Brain (organoid and tissue), 16 donors: ENCODE measurements at places on chromosomes 1 and 21. TPM values are rescaled to one million over a fixed set of nuclear protein-coding genes. Genes with fewer than 3 reads are reported as not detected.

The APOBEC4 gene
- polyA plus RNA-seq = not detected

The FAM43B gene
- 3.3 TPM for polyA plus RNA-seq

- no peak for DNase-seq
These were observed 65.2 kb upstream of the ARHGEF16 start for GRCh38 chr1:3389093-3389833.

The ATP1A4 gene
- not detected for polyA plus RNA-seq

The CRP gene
- polyA plus RNA-seq = not detected

DNA sequence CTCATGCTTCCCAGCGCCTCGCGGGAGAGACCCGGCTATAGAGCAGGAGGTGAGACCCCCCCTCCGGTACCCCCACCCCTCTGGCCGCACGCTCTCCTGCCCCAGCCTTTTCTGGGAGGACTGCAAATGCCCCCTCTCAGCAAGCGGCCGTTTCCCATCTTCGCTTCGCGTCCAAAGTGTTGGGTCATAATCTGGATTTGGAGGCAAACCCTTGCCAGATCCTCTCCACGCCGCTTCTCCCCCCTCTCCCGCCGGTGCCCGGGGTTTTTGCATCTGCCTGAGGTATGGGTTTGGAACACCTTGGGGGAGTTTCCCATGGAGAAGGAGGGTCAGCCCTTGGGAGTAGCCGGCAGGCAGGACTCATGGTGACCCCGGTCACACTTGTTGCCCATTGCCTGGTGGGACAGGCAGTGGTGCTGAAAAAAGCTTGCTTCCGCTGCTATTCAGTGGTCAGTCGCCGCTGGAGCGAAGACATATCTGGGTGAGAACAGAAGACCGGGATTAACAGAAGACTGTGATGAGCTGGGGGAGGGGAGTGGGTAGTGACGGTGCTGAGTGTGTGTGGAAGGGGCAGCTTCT is 935 bp downstream of the KCNK2 start:
- DNase-seq = peak; percentile 85

- no peak for DNase-seq
These were observed 227.7 kb downstream of the KAZN start for GRCh38 chr1:14826172-14826636.

The ZNF695 gene
- polyA plus RNA-seq = 2.4 TPM

The PTGFR gene
- polyA plus RNA-seq = not detected

- DNase-seq = no peak
These were observed 727.6 kb upstream of the CHRM3 start for GRCh38 chr1:238658763-238659162.

The S100A7 gene
- not detected for polyA plus RNA-seq

- DNase-seq = no peak
These were observed 3.7 kb upstream of the SDC3 start for GRCh38 chr1:30912224-30912623.

- no peak for DNase-seq
These were observed 1.7 kb downstream of the DHCR24 start for GRCh38 chr1:54885237-54885679.

GRCh38 chr21:36948686-36949085 is 17.8 kb downstream of the HLCS start:
- no peak for DNase-seq

- no peak for DNase-seq
These were observed 253.3 kb downstream of the PLPP3 start for GRCh38 chr1:56326056-56326455.

DNA sequence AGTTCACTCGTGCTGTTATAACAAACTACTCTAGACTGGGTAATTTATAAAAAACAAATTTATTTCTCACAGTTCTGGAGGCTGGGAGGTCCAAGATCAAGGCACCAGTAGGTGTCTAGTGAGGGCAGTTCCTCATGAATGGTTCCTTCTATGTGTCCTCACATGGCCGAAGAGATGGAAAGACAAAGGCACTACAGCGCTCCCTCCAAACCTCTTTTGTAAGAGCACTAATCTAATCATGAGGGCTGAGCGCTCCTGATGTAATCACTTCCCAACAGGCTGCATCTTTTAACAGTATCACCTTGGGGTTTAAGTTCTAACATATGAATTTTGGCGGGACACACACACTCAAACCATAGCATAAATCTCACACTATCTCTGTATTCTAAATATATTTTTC is 54.0 kb upstream of the KANK4 start:
- DNase-seq = no peak

- DNase-seq = peak; percentile 73
These were observed at the start of gene PLEKHM2 for GRCh38 chr1:15684042-15684461. Gene PLEKHM2 (plus strand): TSS chr1:15684320. CDS start chr1:15684559, 239 bp downstream.

GRCh38 chr1:1917995-1918900 is 831 bp downstream of the TMEM52 start:
- no peak for DNase-seq

The NR1I3 gene
- not detected for polyA plus RNA-seq

- no peak for DNase-seq
These were observed 2.5 kb upstream of the DCAF8 start for GRCh38 chr1:160264795-160265307.

GRCh38 chr21:16605597-16605996 is 875.8 kb downstream of the USP25 start:
- peak; percentile 98 for DNase-seq

DNA sequence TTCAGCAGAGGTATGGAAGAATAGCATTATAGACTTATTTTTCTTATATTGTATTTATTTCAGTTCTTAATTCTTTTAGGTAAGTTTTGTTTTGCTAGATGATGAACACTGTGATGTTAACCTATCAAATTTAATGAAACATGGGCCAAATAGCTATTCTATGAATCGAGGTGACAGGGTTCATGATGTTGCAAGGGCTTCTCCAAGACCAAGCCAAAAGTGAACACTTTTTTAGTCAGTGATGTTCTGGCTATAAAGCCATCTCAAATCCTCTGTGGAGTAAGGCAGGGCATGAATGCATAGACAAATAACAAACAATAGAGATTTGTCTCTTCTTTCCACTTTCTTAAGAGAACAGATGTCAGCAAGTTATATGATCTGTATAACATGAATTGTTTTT is 26.7 kb downstream of the C1orf146 start:
- DNase-seq = no peak

DNA sequence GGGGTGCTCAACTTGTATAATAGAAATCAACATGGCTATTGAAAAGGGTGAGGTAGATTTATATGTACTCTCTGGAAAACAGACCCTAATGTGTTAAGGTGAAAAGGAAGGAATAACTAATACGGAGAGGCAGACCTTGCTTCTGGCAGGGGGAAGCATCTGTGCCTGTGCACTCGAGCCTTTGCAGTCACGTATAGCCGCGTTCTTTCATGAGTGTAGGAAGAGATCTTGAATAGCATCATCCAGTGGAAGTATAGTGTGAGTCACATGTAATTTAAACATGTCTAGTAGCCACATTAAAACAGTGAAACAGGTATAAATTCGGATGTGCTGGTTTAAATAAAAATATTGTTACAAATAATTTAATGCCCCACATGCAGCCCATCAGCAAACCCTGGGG is 3.0 kb downstream of the A3GALT2 start:
- DNase-seq = no peak

GRCh38 chr1:152699746-152700145 is 1.6 kb downstream of the LCE2A start:
- no peak for DNase-seq

DNA sequence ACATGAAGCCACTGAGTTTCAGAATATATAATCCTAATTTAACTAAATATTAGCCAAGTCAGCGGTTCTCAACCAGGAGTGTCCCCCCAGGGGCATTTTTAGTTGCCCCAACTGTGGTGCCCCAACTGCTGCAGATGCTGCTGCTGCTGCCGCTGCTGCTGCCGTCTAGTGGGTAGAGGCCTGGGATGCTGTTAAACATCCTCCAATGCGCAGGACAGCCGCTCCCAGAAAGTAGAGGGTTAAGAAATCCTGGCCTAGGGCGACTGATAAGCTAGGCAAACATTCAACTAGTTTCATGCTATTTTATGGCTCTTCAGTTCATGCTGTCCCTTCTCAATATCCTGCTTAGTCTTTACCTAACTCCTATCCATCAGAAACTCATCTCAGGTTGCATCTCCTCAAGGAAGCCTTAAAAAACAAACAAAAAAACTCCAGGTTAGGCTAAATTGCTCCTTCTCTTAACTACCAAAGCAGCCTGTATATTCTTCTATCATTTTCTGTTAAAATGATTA is 9.9 kb upstream of the DCAF6 start:
- no peak for DNase-seq

DNA sequence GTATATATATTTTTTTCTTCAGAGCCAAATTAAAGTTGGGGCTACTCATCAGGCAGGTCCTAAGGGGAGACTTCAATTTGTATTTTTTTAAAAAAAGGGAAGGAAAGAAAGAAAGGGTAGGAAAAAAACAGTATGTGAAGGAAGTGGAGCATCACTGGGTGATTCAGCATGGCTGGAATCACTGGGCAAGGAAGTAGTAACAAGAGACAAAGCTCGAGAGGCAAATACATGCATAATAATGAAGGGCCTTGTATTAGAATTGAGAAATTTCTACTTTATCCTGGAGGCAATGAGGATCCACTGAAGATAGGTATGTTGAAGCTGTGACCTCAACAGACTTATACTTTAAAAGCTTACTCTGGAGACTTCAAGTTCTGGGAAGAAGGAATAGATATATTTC is 184.4 kb downstream of the COQ8A start:
- no peak for DNase-seq

The UROD gene
- polyA plus RNA-seq = 127 TPM

GRCh38 chr1:110967256-110967655 is 3.5 kb upstream of the LRIF1 start:
- DNase-seq = no peak

- DNase-seq = no peak
These were observed 7.7 kb downstream of the NOC2L start for GRCh38 chr1:951364-951763.

- peak; percentile 15 for DNase-seq
These were observed 755 bp downstream of the RPAP2 start for GRCh38 chr1:92299477-92300150.

DNA sequence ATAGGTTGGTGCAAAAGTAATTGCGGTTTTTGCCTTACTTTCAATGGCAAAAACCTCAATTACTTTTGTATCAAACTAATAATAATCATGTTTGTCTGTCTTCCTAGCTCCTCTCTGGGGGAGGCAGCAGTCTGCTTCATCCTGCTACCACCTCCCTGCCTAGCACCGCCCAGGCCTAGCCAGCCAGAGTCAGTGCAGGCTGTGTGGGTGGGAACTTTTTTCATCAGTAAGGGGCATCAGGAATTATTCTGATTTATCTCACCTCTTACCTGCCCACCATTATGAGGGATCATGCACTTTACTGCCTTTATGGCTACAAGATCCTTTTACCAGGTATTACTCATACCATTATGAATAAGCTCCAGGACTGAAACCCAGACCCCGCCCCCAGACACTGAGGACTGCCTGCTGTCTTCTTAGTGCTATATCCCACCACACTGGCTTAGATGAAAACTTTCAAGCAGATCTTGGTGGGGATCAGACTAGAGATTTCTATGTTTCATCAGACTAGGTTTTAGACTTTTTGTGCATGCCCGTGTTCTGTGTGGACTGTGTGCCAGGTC is 116.4 kb downstream of the PBX1 start:
- DNase-seq = no peak

DNA sequence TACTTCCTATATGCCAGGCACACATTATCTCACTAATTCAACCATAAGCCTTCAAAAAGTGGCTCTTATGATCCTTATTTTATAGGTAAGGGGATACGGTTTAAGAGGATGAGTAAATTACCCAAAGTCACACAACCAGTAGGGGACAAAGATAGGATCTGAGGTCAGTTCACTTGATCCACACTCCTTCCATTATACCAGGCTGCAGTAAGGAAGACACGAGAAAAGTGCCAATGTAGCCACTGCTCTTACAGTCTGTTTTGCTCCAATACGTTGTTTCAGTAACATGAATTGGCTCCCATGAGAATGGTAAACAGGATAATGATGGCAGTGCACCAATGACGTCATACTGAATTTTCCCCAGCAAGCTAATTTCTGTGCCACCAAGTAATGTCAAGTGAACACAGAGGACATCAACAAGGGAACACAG is 15.4 kb upstream of the GUCA2A start:
- no peak for DNase-seq

DNA sequence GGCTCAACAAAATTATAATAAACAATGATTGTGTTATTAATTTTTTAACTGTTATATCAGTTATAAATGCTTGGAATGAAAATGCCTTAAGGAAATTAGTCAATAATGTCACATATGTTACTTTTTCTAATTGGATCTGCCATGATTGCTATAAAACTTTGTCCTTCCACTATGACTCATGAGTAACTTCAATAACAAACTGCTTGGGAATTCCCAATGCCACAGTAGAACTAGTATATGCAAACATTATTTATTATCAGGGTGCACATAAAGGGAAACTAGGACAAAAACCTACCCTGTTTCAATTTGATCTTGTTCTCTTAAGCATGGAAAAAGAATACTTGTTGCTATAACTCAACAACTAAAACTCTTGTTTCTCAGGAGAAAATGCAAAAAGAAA is 59.1 kb upstream of the PDC start:
- no peak for DNase-seq

DNA sequence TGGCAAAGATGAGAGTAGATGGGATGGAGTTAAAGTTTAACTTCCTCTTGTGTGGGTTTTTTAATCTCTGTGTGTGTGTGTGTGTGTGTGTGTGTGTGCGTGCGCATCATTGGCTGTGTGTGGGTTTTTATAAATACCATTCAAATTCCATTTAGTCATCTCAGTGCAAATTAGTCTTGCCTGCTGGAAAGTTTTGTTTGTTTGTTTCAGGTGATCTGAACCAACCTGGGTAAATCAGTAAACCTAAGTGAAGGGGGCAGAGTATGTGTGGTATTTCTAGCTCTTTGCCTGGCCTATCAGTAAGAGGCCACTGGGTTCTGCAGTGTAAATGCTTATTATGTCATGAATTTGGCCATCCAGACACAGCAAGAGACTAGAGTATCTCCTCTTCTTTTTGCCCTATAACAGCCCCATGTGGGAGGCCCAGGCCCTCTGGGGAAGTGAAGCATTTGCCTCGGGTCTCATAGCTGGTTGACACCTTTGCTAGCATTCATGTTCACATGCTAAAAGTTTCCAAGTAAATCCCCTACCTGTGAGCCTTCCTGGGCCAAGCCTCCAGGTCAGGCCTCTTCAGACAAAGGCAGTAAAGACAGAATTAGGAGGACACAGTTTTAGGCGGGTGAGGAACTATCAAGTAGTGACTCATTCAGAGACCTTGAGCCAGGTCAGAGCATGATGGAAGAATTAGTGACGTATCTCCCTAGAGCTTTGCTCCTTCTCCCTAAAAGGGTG is 14.7 kb downstream of the INTS3 start:
- DNase-seq = no peak

- no peak for DNase-seq
These were observed 7.0 kb downstream of the ENSA start for GRCh38 chr1:150622303-150622975.
